ENCODE measurements at places on chromosomes 2 and 18. TPM values are rescaled to one million over a fixed set of nuclear protein-coding genes. Genes with fewer than 3 reads are reported as not detected.

The DSEL gene
- 0.39 TPM for total RNA-seq

The GPR35 gene
- total RNA-seq: 0.65 TPM

The GPR75 gene
- total RNA-seq: 1.4 TPM

The C2orf76 gene
- 12.6 TPM for total RNA-seq

The IL36G gene
- not detected for total RNA-seq

The IL36B gene
- not detected for total RNA-seq

The CNRIP1 gene
- total RNA-seq: 2.2 TPM
